Fibroblast of skin of back (primary cell): ENCODE measurements at places on chromosomes 1 and 21.

GRCh38 chr1:66676613-66677298, 75.5 kb upstream of the DYNLT5 start:
- DNase-seq: peak; percentile 95

GRCh38 chr1:230253150-230253549, 173.0 kb downstream of the PGBD5 start:
- no peak for DNase-seq

- DNase-seq: peak; percentile 17
Measured at GRCh38 chr1:114671011-114671938, 1.4 kb upstream of the DENND2C start.

GRCh38 chr1:205328476-205328875, 6.9 kb upstream of the NUAK2 start:
- no peak for DNase-seq

GRCh38 chr1:31924839-31925238, 13.3 kb downstream of the PTP4A2 start:
- DNase-seq: no peak

DNA sequence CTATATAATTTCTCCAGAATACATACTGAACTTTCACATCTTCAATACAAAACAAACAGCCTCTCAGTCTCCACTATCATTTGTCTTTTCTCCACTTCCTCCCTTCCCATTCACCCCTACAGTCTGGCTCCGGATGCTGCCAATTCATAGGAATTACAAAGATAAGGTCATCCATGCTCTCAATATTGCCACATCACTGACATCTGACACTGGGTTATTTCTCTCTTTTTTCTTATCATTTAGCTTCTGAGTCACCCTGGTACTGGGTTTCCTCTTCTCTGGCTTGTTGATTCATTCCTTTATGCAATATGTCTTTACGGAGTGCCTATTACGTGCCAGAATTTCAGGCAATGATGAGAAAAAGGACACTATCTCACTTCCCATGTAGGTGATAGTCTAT, 3.1 kb upstream of the SH3BP5L start:
- peak; percentile 44 for DNase-seq

- DNase-seq: no peak
Measured at GRCh38 chr1:166603296-166603695, 236.0 kb upstream of the POGK start.

DNA sequence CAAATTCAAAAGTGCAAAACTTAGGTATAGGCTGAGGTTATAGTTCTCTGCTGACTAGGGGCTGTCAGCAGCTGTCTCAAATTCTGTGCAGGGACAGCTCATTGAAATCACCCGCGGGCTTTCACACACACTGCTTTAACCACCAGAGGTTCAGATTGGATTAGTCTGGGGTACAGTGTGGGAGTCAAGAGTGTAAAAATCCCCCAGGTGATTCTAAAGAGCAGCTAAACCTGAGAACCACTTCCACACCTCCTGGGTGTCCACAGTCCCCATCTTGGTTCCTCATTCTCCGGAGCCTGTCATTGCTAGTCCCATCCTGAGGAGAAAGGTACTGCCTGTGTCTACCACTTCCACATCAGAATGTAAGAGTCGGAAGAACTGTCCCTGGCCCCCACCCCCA, 9.9 kb upstream of the TDRD10 start:
- no peak for DNase-seq

DNA sequence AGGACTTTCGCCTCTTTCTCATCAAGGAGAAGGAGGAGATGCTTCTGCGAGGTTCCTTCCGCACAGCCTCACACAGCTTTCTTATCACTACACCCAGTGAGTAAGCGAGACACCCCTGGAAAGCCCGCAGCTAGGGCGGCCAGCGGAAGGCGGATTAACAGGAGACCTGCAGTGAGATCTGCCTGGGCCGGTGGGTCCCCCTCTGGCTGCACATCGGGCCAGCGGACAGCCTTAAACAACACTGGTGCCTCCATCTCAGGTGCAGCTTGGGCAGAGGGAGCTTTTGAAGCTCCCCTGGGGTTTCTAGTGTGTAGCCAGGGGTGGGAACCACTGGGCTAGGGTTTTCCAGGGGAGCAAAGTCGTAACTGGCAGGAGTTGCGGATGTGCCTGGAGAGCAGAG, 17.5 kb upstream of the MTARC1 start:
- no peak for DNase-seq

DNA sequence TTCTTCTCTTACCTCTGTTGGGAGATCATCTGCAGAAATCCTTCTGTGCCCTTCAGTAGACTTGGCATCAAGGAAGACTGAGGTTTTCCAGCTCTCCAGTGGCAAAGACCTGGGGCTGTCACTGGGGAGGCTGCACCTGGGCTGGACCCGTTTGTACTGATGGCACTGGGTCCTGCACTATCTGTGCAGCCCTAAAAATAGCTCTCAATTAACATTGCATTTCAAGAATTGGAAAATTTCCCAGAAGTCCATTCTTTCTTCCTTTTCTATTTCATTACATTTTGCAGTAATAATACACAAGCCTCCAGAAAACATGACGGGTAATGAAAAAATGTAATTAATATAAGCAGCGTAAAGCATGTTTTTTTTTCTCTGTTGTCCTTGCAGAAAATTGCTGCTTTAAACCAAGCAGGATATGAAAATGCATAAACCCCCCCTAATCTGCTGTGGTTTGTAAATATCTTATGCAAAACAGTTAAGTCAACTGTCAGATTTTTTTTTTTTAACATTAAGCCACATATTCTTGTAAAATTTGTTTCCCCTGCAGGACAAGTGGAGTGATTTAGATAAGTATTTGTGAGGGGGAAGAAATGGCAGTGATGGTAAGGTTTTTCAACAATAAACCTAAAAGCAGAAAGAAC, 64.9 kb downstream of the LMO4 start:
- no peak for DNase-seq

GRCh38 chr1:162568802-162569201, 7.3 kb downstream of the UAP1 start:
- DNase-seq: no peak

DNA sequence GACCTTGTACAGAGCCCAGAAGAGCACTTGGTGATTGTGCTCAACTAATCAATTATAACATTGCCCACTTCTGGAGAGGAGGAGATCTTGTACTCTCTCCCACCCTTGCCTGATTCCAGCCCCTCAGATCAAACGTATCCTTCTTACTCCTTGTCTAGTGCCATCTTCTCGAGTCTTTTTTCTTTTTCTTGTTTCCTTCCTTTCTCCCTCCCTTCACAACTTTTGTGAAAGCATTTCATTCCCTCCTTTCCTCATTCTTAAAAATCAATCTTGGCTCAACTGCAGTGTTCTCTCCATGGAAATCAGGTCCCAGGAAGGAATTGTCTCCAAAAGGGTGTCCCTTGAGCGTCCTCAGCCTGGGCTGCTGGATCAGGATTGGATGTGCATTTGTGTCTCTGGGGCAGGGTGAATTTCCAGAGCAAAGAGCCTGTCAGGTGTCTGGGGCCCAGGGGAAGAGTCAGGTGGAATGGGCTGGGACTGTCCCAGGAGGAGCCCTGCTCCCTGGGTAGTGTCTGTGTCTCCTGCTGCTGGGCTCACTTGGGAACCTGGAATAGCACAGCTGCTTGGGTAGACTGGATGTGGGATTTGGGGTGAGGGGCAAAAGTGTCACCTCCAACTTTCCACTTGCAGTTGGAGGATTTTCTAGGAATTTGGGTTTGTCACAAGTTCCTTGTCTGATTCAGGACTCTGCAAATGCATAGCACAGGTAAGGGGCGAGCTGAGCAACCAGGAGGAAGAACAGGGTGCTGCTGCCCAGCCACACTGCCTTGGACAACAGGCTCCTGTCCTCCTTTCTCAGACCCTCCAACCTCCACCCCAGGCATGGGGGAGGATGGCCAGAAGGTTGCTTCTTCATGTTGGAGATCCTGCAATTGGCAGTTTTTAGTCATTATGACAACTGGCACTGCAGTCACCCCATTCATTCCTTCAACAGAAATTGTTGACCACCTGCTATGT, 3.3 kb downstream of the SOX13 start:
- no peak for DNase-seq

DNA sequence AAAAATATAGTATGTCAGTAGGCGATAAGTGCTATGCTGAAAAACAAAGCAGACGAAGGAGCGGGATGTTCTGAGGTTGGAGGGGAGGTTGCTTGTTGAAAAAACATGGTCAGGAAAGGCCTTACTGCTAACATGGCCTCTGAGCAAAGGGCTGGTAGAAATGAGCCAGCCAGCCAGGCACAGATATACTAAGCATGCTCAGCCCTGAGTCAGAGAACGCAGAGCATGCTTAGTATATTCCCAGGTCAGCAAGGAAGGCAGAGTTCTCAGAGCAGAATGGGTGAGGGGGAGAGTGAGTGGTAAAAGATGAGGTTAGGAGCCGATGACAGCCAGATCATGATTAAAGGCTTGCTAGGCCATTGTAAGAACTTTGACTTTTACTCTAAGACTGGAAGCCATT, 36.7 kb downstream of the ZBTB40 start:
- DNase-seq: no peak

- no peak for DNase-seq
Measured at GRCh38 chr1:7579016-7579415, 192.1 kb upstream of the VAMP3 start.

DNA sequence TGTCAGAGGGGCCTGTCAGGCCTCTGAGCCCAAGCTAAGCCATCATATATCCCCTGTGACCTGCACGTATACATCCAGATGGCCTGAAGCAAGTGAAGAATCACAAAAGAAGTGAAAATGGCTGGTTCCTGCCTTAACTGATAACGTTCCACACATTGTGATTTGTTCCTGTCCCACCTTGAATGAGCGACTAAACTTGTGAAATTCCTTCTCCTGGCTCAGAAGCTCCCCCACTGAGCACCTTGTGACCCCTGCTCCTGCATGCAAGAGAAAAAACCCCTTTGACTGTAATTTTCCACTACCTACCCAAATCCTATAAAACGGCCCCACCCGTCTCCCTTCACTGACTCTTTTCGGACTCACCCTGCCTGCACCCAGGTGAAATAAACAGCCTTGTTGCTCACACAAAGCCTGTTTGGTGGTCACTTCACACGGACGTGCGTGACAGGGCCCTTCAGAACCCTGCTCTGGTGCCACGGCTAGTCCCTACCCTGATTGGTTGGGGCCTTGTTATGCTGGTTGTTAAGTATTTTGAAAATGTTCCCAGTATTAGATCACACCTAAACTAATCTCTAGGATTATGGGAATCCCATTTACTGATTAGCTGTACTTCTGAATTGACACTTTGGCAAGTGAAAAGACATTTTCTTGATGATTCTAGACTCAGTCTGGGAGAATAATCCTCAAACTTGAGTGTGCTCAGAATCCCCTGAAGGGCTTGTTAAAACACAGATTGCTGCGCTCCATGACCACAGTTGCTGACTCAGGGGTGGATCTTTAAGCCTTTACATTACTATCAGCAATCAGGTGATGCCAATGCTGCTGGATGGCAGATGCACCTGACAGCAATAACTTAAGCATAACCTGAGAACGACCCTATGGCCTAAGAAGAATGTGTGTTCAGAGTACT, 28.8 kb upstream of the SPATA6 start:
- no peak for DNase-seq

- DNase-seq: no peak
Measured at GRCh38 chr1:218547957-218548730, 203.0 kb downstream of the TGFB2 start.

GRCh38 chr1:98546319-98546718, 115.2 kb upstream of the SNX7 start:
- no peak for DNase-seq

DNA sequence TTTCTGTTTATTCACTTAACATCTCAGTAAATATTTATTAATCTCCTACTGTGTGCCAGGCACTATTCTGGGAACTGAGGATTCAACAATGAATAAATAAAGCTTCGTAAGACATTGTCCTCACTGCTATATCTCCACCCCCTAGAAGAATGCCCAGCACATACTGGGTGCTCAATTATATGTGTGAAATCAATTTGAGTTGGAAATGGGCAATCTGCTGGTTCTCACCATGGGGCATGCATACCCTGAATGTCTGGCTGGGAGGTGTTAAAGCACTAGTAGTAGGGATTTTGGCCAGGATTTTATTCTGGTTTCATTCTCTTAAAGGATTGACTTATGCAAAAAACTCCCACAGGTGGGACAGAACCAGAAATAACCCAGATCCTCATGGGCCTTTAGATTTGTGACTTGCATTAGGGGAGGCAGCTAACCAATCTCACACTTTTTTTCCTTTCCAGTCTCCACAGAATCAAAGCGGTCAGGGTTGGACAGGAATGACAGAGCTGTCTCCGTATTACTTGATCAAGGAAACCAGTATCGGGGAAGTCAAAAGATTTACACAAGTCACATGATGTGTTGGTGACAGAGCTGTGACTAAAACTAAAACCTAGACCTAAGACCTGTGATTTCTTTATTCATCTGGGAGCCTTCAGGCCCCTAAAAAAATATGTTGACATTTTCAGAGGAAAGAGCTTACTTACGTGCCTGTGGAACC, 12.8 kb downstream of the GFI1 start:
- no peak for DNase-seq

DNA sequence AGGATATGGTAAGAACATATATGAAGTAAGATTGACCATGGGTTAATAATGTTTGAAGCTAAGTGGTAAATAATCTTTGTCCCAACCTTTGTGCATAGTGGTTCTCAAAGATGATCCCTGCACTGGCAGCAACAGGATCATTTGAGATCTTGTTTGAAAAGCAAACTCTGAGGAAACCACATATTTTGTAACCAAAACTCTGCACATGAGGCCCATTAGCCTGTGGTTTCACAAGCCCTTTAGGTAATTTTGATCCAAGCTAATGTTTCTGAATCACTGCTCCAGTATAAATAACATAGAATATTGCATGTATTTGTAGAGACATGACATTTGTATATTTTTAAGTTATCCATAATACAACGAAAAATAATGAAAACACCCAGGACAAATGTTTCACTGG, 147.9 kb upstream of the RGS18 start:
- DNase-seq: no peak

DNA sequence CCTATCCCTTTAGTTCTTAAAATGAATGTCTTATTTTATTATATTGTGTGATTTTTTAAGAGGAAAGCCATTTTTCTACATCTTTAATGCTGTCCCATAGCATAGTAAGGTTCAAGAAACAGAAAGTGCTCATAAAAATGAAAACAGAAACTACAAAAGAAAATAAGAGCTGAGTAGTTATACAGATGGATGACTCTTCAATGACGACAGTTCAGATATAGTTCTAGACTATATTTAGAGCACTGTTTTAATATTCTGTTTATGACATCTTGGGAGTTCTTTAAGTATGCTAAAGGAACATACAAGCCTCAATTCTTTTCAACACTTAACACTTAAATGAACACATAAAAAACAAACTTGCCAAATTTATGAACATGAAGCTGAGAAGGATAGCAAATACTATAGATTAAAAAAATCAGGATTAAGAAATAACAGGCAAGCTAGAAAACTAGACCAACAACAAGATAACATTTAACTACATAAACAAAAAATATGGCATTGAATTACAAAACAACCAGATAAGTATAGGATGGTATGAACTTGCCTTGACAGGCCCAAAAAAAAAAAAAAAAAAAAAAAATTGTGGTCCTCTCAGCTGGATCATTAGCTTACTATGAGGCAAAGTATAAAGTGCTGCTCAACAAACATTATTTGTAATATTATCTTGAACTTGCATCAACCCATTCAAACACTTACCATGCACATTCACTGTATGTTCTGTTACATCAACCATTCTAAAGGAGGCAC, 87.9 kb downstream of the ZZZ3 start:
- no peak for DNase-seq

GRCh38 chr1:46166521-46167462, 8.1 kb upstream of the TSPAN1 start:
- no peak for DNase-seq

- DNase-seq: peak; percentile 41
Measured at GRCh38 chr1:63874278-63874880, 100.6 kb downstream of the ROR1 start.

GRCh38 chr1:110535985-110536384, 17.0 kb upstream of the KCNA10 start:
- DNase-seq: no peak

- no peak for DNase-seq
Measured at GRCh38 chr1:238265866-238266265, 375.1 kb upstream of the ZP4 start.
